ENCODE measurements at places on chromosomes 7 and 10.

- DNase-seq, result no peak
Measured at GRCh38 chr10:127040756-127041155, 135.5 kb downstream of the DOCK1 start.

- DNase-seq, result no peak
Measured at GRCh38 chr7:44121761-44122420, 1.5 kb downstream of the POLD2 start.

GRCh38 chr7:151176401-151176800 is 8.9 kb upstream of the GBX1 start:
- DNase-seq, result no peak

- peak; percentile 72 for DNase-seq
Measured at GRCh38 chr7:26398756-26399509, 107.3 kb downstream of the SNX10 start.

DNA sequence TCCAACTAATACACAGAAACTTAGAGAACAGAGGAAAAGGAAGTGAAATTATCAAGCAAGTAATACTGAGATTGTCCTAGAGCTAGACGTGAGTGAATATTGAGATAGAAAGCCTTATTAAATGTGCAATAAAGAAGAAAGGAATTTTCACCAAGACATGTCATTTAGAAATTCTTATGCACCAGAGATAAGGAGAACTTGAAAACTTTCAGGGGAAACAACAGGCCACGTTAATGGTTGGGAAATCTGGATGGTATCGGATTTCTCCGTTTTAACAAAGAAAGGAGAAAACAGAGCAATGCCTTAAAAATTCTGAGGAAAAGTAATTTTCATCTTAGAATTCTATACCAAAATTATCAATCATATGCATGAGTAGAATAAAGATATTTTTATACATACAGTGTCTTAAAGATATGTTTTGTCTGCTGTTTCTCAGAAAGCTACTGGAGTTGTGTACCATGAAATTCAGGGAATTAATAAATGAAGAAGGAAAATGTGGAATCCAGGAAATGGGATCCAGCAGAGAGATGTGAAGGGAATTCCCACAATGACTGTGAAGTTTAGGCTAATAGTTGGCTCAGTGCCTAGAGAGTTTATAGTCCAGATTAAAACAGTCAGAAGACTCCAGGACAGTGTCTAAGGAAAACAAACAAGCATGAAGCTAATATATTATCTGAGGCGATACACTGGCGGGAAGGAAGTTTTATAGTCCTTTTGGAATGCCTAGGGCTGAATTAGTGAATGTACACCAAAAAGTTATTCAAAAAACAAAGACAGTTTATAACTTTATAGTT is 159.5 kb downstream of the PPP1R9A start:
- no peak for DNase-seq

DNA sequence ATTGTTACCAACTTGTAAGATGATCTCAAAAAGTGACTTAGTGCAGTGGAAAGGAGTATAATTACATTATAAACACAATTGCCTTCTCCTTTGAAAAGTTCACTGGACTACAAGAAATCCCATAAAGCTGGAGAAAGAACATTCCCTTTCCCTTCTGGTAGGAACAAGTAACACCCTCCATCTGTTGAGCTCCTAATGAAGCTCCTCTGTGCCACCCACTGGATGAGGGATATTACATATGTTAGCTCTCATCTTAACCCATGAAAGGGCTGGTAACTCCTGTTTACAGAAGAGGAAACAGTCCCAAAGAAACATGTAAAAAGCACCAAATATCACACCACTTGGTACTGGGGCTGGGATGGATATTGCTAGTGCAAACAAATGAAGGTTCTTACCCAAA is 8.1 kb downstream of the PGAM1 start:
- DNase-seq, result no peak

DNA sequence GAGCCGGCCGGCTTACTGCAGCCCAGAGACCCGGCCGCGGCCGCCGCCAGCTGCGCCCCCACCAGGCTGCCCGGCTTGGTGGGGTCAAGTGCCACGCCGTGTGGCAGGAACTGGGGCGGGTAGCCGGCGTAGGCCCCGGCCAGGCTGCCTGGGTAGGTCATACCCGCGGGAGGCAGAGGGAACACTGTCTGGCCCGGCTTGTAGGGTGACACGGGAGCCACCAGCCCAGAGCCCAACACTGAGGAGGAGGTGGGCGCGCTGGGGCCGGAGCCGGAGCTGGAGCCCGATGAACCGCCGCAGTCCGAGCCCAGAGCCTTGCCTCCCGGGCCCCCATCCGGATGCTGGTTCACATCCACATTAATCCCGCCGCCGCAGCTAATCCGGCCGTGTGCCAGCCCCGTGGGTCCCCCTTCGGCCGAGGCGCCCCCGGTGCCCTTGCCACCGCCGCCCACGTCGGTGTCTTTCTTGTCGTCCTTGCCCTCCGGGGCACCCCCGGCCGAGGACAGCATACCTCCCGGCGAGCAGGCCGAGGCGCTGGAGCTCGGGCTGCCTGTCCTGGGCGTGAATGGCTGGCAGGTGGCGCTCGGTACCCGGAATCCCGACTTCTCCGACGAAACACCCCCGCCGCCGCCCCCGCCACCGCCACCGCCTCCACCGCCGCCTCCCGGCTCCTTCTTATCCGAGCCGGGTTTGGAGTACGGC is 2.0 kb downstream of the ZNF503 start:
- peak; percentile 81 for DNase-seq

- DNase-seq, result no peak
Measured at GRCh38 chr7:37751096-37751495, 67.5 kb downstream of the GPR141 start.

DNA sequence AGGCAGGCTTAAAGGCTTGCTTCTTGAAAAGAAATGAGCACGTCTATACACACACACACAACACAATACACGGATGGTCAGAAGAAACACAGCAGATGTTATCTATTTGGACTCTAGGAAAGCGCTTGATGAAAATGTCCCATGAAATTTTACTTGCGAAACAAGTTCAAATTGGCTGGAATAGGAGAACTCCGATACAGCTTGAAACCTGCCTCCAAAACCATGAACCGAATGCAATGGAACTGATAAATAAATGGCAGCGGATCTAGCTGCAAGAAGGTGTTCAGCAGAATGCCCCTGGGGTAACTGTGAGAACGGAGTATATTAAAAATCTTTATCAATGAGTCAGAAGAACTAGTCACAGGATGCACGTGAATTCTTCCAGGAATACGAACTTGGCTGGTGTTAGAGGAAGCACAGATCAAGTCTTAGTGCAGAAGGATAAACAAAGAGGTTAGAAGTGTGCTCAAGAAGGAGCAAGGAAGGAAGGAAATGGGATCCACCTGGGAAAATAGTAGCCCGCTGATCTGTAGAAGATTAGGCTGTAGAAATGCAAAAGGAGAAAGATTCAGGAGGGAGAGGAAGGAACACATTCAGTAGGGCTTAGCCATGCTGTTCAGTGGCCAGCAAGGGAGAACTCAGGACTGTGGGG is 142.0 kb upstream of the PRKCQ start:
- no peak for DNase-seq

GRCh38 chr7:151088019-151088855 is 2.0 kb downstream of the AGAP3 start:
- DNase-seq, result no peak

DNA sequence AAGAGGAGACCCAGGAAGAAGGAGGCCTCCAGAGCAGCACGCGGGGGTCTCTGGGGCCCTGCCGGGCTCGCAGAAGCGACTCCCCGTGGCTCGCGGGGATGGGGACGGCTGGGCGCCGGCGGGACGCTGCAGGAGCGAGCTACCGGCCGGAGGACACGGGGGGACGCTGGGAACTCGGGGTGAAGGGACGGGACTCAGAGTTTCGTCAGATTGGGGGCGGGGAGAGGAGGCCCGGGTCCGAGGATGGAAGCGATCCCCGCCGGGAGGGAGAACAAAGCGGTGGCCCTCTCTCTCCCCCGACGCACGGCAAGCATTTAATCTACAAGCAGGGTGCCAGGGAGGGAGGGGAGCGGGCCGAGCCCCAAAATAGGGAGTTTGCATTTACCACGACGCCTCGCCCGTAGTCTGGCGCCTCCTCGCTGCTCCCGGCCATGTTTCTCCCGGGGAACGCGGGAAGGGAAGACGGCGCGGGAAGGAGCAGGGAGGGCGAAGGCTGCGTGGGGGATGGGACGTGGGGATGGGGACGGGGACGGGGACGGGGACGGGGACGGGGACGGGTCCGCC is at the start of gene PRTFDC1:
TSS of gene PRTFDC1 (minus strand) at position 464 of the 564 bp plus-strand sequence. CDS start at position 433, 31 bp downstream.
- peak; percentile 59 for DNase-seq

- no peak for DNase-seq
Measured at GRCh38 chr10:120105001-120105400, 212.5 kb downstream of the SEC23IP start.

- DNase-seq, result no peak
Measured at GRCh38 chr10:31694126-31694685, 234.4 kb downstream of the ARHGAP12 start.

DNA sequence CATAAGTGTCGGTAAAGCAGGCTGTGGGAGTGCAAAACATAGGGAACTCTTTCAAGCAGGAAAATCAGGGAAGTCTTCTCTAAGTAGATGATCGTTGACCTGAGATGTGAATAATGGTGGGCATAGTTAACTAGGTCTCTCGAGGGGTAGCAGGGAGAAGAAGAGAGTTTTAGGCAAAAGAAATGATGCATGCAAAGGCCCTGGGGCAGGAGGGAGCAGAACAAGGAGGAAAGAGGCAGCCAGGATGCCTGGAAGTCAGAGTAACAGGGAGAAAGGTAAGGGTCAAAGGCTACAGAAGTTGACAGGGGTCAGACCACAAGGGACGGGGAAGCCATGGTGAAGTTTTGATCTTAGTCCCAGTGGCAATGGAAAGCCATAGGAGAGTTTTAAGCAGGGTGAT is 47.8 kb upstream of the PAX2 start:
- DNase-seq, result no peak

DNA sequence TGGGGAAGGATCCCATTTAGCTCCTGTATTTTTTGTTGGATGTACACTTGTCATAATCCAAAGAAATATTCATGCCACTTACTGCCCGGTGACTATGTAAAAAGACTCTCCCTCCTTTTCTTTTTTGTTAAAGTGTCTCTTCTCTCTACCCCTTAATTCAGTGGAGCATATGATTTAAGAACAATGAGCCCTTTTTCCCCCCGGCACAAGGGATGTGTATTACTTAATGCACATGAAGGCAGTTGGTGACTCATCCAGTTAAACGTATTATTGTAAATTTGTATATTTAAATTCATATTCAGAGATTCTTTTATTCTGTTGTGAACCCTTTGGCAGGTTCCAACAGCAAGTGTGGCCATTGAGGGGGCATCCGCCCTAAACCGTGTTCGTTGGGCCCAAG is 241.9 kb downstream of the SLC25A13 start:
- DNase-seq, result no peak

GRCh38 chr10:18406136-18406535 is 245.3 kb downstream of the NSUN6 start:
- DNase-seq, result peak; percentile 16

DNA sequence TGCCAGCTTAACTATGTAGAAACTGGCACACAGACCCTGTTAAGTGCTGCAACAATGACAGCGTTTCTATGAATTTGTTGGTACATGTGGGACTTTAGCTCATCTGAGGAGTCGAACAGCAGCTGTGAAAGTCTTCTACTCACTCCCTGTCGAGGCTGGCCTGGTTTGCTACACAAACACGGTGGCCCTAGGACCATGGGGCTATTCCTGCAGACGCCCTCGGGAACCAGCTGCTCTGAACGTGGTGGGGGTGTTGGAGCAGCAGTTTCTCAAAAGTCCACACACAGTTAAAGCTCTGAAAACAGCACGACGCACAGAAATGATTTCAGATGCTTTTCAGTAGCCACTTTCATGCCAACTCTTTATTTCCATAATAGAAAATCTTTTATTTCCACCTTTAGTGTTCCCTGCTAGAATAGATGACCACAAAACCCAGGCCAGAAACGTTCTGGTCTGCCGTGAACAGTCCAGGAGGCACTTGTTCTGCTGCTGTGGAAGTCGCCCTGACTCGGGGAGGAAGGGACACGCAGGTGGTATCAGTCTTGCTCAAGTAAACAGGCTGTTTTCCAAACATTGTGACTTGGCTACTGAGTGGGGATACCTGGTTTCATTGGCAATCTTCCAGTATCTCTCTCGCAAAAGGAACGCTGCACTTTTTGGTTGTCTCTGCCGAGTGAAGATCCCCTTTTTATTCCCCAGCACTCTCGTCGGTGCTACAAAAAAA is 21.5 kb downstream of the GUSB start:
- no peak for DNase-seq

DNA sequence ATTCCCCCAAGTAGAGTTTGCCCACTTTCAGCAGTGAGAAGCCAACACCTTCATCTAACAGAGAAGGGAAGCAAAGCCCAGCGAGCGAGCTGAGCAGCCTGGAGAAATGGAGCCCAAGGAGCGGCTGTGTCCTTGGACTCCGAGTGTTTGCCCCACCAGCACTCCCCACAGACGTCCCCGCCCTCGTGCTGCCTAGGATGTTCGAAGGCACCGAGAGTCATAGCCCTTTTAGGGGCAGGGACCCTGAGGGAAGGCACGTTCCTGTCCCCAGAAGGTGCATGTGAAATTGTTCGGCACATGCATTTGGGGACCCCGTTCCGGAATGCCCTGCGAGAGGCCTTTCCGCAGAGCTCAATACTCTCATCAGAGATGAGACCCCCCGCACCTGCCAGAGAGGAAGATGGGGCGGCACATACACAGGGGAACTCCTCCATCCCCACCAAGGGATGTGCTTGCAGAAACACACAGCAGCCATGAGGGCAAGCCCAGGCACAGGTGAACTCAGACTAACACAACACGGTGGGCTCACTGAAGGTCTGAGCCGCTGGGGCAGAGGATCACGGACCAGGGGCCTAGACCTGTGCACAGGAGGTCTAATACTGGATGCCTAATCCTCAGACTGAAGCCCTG is 131.0 kb downstream of the DLG5 start:
- DNase-seq, result no peak

DNA sequence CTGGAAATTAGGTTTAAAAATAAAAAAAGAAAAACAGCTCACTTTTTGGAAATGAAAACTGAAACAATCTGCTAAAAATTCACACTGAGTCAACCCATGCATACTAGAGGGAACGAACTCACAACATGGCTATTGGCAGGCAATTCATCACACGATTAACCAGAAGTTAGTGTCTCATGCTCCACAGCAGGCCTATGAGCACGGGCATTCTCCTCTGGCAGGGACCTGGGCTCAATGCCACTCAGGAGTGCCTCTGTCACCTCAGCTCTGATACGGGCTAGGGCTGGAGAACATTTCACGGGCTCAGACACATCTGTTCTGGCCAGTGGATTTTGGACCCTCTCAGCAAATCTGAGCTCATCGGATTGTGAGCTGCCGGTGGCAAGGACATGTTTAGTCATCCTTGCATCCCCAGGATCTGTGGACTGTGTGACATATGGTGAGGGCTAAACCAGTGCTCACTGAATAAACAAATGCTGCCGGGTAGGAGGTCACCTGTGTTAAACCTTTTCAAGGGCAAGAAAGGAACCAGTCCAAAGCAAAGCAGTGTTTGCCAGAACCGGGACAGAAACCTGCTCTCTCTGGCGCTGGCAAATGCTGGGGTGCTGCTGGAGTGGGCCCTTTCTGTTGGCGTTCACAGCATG is 40.1 kb downstream of the POLR3A start:
- peak; percentile 91 for DNase-seq

- no peak for DNase-seq
Measured at GRCh38 chr7:71868797-71869196, 543.3 kb downstream of the CALN1 start.

- DNase-seq, result no peak
Measured at GRCh38 chr7:35725280-35725680, 30.3 kb upstream of the HERPUD2 start.
